Small intestine (tissue), 16 donors: ENCODE measurements at places on chromosomes 2 and 18. TPM values are rescaled to one million over a fixed set of nuclear protein-coding genes. Genes with fewer than 3 reads are reported as not detected.

CCNT2 gene
- polyA plus RNA-seq = 10.1 TPM

GRCh38 chr2:201348758-201349157 lies 8.4 kb downstream of the FLACC1 start:
- H3K4me1 ChIP-seq = peaks cover 5% of the 10 kb centered on the region
- H3K36me3 ChIP-seq = no peaks in the 10 kb centered on the region

- DNase-seq = peak; percentile 59
- no peaks in the 10 kb centered on the region for H3K27me3 ChIP-seq
- H3K36me3 ChIP-seq = no peaks in the 10 kb centered on the region
- H3K4me3 ChIP-seq = no peak overlapping the region
- H3K27ac ChIP-seq = no peak overlapping the region
These were observed 46.9 kb upstream of the CNGA3 start for GRCh38 chr2:98299211-98299905.

DNA sequence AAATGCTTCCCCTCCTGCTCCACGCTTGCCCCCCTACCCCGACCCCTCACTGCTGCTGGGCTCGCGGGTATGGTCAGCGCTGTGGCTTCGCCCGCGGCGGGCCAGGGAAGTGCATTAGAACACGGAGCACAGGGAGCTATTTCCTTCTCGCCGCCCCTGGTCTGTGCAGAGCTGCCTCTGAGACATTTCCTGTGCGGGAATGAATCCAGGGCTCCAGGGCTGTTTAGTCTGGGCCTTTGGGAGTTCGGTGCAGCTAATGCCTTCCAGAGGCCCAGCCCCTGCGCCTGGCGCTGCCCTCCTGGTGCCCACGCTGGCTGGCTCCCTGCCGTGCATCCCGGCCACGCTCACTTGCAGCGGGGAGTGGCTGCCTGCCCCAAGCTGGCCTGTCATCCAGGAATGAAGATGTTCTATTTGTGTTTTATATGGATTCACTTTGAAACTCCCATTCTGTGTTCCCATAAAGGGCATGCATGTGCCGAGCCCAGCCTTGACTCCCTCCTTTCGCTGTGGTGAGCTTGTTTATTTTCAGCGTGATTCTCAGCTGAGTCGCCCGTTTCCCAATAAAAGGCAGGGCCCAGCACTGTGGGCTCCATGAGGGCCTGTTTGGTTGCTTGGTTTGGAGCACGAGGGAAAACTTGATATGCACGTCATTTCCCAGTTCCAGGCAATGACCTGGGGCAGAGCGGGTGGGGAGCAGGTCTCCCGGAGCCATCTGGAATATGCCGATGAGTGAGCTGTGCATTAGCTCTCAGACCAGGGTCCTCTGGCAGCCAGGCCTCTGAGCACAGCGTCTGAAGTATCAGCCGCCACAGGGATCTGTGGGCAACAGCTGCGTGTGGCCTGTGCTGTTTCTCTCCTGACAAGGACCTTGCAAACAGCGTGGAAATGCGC lies 42.7 kb downstream of the SH3RF3 start:
- H3K27ac ChIP-seq = peak overlapping the region; percentile 86
- no peaks in the 10 kb centered on the region for H3K36me3 ChIP-seq

GRCh38 chr2:233810385-233810784 lies 32.3 kb downstream of the MROH2A start:
- no peaks in the 10 kb centered on the region for H3K36me3 ChIP-seq
- H3K4me1 ChIP-seq = no peaks in the 10 kb centered on the region
- H3K27me3 ChIP-seq = no peaks in the 10 kb centered on the region
- H3K27ac ChIP-seq = no peak overlapping the region
- H3K4me3 ChIP-seq = no peak overlapping the region

DSC3 gene
- 0.27 TPM for polyA plus RNA-seq

GRCh38 chr2:96409081-96409819 lies 73.7 kb downstream of the NCAPH start:
- no peaks in the 10 kb centered on the region for H3K4me1 ChIP-seq
- DNase-seq = no peak
- no peak overlapping the region for H3K4me3 ChIP-seq
- no peak overlapping the region for H3K27ac ChIP-seq
- no peaks in the 10 kb centered on the region for H3K27me3 ChIP-seq
- no peaks in the 10 kb centered on the region for H3K36me3 ChIP-seq

INHA gene
- not detected for polyA plus RNA-seq

GRCh38 chr2:61620244-61621159 lies 82.3 kb upstream of the XPO1 start:
- no peaks in the 10 kb centered on the region for H3K27me3 ChIP-seq
- no peak overlapping the region for H3K4me3 ChIP-seq
- no peak for DNase-seq

DNA sequence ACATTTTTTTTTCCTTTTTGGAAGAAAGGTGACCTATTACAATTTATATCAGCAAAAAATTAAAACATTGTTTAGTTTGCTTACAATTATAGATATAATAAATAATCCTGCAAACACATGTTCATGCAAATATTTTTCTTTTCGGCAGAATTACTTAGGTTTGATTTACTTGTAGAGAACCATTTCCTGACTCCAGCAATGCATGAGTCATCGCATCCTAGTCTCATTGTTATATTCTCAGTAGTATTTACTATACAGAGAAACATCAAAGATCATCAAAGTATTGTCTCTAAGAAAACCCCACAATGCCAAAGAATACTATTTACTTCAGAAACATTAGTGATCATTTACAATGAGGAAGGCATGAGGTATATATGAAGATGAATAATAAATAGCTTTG lies 40.4 kb upstream of the MTIF2 start:
- peaks cover 4% of the 10 kb centered on the region for H3K36me3 ChIP-seq
- H3K27me3 ChIP-seq = no peaks in the 10 kb centered on the region
- H3K27ac ChIP-seq = no peak overlapping the region
- no peaks in the 10 kb centered on the region for H3K4me1 ChIP-seq
- no peak overlapping the region for H3K4me3 ChIP-seq
- DNase-seq = no peak

- DNase-seq = no peak
- no peak overlapping the region for H3K4me3 ChIP-seq
- H3K4me1 ChIP-seq = no peaks in the 10 kb centered on the region
These were observed 2.0 kb upstream of the DES start for GRCh38 chr2:219416235-219416602.

DNA sequence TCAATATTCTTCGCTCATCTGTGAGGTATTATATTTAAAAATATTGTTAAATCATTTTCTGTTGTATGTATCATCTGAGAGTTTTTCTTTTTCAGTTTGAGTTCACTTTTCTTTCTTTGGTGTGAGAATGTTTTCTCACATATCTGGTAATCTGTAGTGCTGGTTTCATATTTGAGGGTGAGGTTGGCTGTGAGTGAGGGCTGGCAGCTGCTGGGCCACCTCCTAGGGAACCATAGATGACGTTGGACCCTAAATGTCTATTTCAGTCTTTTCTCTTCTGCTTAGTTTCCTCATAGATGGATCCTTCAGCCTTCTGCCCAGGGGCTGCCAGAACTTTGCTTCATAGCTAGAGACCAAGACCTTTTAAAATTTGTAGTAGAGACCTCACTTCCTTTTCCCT lies 33.5 kb downstream of the MGAT5 start:
- H3K27ac ChIP-seq = no peak overlapping the region
- no peaks in the 10 kb centered on the region for H3K27me3 ChIP-seq
- H3K4me1 ChIP-seq = no peaks in the 10 kb centered on the region
- no peak for DNase-seq
- H3K4me3 ChIP-seq = no peak overlapping the region
- no peaks in the 10 kb centered on the region for H3K36me3 ChIP-seq

- H3K36me3 ChIP-seq = no peaks in the 10 kb centered on the region
- H3K4me3 ChIP-seq = no peak overlapping the region
- DNase-seq = no peak
- H3K4me1 ChIP-seq = peaks cover 4% of the 10 kb centered on the region
These were observed 181.9 kb downstream of the MREG start for GRCh38 chr2:215831296-215831913.

- H3K4me1 ChIP-seq = no peaks in the 10 kb centered on the region
- H3K27ac ChIP-seq = peak overlapping the region; percentile 81
- no peaks in the 10 kb centered on the region for H3K36me3 ChIP-seq
- no peak overlapping the region for H3K4me3 ChIP-seq
These were observed 3.5 kb downstream of the RHOB start for GRCh38 chr2:20450201-20450999.

CLEC4F gene
- polyA plus RNA-seq = 0.13 TPM

ATP8B1 gene
- 57.1 TPM for polyA plus RNA-seq
